ENCODE measurements at places on chromosomes 1 and 21. TPM values are rescaled to one million over a fixed set of nuclear protein-coding genes. Genes with fewer than 3 reads are reported as not detected.

DNA sequence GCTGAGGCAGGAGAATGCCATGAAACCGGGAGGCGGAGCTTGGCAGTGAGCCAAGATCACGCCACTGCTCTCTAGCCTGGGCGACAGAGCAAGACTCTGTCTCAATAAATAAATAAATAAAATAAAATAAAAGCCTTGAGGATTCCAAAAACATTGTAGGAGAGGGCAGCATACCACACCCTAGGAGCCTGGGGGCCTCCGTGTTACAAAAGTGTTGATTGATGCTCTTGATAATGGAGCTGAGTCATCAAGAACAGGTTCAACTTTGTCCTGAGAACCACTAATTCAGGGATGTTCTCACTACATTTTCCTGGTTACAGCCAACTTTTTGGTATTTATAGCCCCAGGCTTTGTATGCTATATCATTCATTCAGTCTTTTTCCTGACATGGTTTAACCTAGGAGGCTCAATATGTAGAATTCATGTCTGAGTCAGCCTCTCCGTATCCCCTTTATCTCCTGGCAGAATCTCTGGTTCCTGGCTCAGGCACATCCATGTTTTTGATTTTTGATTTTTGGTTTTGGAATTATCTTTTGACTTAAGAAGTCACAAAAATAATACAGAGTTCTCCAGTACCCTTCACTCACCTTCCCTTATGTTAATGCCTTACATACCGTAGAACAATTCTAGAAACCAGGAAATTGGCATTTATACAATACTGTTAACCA lies 69.4 kb downstream of the LRRC8D start:
- no peak for DNase-seq

GRCh38 chr1:25543425-25544242 lies at the start of gene LDLRAP1:
TSS of gene LDLRAP1 (plus strand) at chr1:25543606. CDS start at chr1:25543699, 93 bp downstream.
- peak; percentile 48 for DNase-seq

- DNase-seq, result no peak
Measured at GRCh38 chr1:40625076-40625475, 40.4 kb downstream of the RIMS3 start.

- no peak for DNase-seq
Measured at GRCh38 chr1:234486858-234487840, 8.2 kb upstream of the TARBP1 start.

GRCh38 chr1:10507111-10507879 lies 32.5 kb downstream of the PEX14 start:
- no peak for DNase-seq

DNA sequence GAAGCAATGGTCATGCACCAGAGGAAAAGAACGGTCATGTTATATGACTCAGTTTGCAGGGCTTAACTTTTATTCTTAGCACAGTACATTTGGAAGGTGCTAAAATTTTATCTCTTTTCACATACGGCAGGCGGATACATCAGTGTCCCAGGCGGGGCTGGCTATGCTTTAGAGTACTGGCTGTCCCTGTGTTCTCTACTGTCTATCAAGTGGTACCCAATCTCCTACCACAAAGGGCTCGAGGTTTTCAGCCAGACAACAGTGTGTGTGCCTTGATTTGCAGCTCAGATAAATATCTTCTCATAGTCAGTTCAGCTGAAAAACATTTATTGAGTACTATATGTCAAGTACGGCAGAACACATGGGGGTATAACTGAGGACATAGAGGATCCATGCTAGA lies 65.3 kb downstream of the URB2 start:
- DNase-seq, result no peak

DNA sequence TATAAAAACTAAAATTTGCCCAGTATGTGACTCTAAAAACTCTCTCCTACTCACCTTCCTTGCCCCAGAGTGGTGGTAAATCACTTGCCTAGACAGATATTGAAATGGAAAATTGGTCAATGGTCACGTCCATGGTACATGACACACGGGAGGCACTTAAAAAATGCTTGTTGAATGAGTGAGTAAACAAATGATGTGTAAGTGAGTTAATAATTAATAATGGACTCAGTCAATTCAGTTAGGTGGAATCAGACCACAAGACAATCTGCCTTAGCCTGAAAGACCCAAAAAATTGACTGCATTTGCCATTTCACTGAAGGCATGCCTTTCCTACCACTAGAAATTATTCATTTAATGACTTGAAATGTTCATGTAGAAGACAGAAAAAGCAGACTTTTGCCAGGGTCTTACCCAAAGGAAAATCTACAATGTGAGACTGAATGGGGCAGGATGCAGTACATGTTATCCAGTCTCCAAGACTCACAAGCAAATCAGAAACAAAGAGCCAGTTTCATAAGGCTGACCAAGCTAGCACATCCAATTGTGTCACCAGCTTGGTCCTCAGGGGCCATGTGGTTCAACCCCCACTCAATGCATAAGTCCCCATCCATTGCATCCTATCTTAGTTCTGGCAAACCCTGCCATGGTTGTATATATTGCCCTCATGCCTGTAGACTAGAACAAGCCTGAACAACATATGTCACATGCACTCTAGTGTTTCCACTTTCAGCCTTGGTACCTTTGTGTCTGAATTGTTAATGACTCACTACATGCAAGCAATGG lies 73.6 kb downstream of the TBX15 start:
- no peak for DNase-seq

DNA sequence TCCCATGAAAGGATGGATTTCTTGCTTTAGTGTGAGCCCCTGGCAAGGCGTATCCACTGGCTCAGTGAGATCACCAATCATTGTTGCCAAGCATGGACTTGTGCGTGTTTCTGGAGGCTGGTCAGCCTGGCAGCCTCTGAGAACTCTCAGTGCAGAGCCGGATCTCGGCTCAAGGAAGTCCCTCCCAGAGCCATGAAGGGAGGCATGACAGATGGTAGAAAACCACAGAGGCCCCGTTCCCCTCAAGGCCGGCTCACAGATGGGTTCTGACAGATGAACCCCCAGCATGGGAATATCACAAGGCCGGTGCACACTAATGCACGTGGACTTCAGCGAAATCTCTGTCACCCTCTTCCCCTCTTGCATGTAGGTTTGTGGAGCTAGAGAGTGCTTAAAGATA lies 290.5 kb downstream of the AJAP1 start:
- no peak for DNase-seq

GRCh38 chr1:208009706-208010444 lies 99.0 kb upstream of the CD34 start:
- no peak for DNase-seq

DNA sequence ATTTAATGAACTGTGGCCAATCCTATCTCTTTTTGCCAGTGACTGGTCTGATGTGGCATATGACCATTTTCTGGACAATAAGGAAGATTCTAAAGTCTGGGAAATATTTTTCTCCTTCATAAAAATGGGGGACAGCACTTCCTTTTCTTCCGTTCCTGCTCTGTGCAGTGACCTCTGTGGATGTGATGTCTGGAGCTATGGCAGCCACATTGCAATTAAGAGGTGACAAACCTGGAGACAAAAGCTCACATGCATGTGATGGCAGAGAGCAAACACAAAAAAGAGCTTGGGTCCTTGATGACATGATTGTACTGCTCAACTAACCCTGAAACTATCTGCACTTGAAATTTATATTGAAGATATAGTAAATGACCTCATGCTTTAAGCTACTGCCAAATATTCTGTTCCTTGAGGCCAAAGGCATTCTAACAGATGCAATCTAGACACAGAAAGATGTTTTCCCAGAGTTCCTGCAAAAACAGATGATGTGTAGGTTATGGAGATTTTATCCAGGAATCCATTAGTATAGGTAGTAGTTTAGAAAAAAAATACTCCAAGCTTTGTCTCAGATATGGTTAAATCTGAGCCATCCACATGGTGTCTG lies 2.2 kb upstream of the MAGI3 start:
- DNase-seq, result no peak

- no peak for DNase-seq
Measured at GRCh38 chr1:228147768-228148167, 2.0 kb upstream of the GJC2 start.

DNA sequence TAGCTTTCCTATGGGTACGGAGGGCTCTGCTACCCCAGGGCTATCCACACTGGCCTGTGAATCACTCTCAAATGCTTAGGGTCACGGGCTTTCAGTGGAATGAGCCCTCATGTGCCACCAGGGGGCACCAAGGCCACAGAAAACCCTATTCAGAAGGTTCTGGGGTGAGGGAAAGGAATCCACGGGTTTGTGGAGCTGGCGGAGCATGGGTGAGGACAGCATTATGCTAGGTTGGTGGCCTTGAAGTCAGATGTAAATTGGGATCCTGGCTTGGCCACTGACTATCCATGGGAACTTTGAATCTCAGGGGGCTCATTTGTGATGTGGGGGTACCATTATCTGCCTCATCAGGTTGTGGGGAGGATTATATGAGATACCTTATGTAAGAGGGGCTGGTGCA lies 5.1 kb upstream of the LAMTOR5 start:
- peak; percentile 80 for DNase-seq

DNA sequence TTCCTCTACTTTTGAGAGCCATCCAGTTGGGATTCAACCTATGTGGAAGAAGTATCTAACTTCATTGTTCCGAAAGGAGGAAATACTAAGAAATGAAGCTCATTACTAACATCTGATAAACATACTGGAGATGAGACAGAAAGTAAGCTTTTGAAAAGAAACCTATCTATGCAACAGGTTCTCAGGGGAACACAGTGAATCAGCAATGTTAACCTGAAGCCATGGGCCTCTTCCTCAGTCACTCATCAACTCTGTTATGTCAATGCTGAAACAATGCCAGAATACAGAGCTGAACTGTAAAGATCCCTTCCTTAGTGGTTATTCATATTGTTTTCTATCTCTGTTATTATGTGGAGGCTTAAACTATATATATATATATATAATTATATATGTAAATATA lies 55.5 kb upstream of the ESRRG start:
- DNase-seq, result no peak

DNA sequence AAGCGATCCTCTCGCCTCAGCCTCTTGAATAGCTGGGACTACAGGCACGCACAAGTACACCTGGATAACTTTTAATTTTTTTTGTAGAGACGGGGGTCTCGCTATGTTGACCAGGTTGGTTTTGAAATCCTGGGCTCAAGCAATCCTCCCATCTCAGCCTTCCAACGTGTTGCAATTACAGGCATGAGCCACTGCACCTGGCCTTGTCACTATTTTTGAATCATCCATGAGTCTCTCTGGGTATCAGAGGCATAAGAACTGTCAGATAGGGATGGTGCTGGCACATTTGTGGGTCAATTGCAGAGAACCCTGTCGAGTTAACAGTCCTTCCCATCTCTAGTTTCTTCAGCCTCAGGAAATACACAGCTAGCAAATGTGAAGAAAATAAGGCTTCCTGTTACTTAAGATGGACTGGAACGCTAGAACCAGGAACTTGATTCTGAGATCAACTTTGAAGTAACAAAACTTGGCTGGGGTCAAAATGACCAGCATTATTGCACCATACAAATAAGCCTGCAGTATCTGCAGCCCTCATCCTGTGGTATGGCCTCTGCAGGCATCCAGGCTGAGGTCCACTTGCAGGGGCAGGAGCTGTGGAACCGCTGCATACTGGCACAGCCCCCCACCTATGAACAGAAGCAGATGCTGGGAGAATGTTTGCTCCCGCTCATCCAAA lies 124.3 kb upstream of the GADD45A start:
- no peak for DNase-seq

DNA sequence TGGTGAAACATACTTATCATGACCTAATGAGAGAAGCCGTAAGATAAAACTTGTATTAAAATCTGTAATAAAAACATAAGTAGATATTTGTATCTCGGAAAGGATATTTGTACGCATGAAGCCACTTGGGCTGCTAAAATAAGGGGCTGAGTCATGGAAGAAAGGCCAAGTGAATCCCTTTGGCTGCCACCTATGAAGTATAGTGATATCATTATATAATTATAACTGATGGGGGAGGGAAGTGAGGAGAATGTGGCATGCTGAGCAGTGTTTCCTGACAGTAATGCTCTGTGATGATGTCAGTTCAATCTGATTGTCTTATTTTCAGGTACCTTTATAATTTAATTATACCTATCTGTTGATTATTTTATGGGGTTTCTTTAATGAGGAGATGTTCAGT lies 13.6 kb downstream of the RWDD3 start:
- DNase-seq, result no peak

- no peak for DNase-seq
Measured at GRCh38 chr1:226181996-226182714, 4.4 kb downstream of the ACBD3 start.

Gene TMEM61
- 0.47 TPM for total RNA-seq

Gene LEFTY2
- total RNA-seq, result 0.74 TPM

Gene ATP5IF1
- total RNA-seq, result 111 TPM

Gene PLA2G2A
- total RNA-seq, result 5.0 TPM

All from mesothelial cell of epicardium (in vitro differentiated cells).